Activated CD4-positive, alpha-beta T cell treated with anti-CD3 and anti-CD28 coated beads, Interleukin-10, Interleukin-2, amounts not matched to agents 100 ng/mL and 50 ng/mL, durations not matched to agents 16 hours and 8 hours (primary cell): ENCODE measurements at places on chromosomes 11 and 22.
A peak's percentile ranks its signal among the peaks of the same experiment; 100 is the strongest.

DNA sequence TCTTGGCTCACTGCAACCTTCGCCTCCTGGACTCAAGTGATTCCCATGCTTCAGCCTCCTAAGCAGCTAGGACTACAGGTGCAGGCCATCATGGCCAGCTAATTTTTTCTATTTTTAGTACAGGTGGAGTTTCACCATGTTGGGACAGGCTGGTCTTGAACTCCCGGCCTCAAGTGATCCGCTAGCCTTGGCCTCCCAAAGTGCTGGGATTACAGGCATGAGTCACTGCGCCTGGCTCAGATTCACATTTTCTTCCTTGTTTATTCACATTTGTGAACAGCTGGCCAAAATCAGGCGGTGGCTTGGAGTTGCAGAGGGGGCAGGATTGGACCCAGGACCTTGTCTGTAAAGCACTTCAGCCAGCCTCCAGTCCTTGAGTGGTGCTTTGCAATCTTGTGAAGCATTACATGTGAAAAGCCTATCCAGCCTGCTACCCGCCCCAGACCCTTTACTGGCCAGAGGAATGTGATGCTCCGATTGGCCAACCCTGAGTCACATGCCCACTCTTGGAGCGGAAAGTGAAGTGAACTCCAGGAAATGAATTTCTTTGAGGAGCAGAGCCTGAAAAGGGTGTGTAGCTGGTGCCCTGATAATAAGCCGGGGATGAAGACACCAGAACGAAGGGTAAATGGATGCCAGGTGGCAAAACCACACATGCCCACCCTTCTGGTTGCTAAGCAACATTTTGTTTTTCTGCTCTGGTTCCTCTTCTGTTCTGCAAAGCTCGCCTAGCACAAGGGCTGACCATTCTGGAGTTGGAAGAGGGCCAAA, 62.6 kb upstream of the PTPRJ start:
- no peak for DNase-seq

DNA sequence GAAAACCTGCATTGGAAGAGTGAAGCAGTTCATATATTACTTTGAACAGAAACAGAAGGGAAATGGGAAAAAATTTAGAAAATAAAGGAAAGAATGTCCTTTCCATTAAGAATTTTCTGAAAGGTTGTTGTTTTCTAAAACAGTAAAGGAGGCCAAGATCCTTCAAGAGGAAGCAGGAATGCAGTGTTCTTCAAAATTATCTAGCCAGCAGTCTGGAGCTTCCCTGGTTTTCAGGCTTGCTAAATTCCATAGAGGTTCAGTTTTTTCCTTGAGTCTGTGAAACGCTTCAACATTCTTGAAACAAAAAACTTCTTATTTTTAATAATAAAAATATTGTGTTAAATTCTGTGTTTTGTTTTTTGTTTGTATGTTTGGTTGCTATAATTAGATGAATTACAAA, 189.0 kb upstream of the ANO3 start:
- no peak for DNase-seq

DNA sequence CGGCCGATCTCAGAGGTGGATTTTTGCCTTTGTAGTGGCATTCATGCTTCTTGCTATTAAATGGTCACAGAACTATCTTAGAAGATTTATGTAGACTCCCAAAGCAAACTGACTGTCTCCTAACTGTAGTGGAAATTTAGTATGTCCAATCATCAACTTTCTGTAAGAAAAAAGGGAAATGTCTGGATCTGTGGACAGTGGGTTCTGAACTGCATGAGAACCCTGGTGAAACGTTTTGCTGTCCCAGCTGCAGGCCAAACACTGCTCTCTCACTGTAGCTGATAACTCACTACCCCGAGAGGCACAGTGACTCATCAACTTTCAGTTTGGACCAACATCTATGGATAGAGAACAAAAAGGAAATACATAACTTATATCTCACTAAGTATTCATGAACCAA, 387.1 kb downstream of the SOX6 start:
- DNase-seq = peak; percentile 29

DNA sequence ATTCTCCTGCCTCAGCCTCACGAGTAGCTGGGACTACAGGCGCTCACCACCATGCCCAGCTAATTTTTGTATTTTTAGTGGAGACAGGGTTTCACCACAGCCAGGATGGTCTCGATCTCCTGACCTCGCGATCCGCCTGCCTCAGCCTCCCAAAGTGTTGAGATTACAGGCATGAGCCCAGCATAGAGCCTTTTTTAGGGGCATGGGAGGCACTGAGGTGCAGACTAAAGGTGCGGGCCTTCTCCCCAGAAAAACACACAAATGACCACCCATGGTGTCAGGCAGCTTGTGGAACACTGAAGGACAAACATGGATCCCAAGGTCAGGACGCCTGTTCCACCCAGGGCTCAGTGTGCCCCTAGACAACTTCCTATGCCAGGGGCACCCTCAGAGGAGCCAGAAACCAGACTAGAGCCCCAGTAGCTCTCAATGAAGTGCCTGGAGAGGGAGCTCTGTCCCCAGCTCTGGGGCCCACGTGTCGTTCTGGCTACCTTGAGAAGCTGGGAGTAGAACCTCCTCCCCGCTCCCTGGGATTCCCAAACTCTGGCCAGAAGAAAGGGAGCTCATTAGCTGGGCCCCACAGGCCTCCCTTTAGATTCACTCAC, 21.2 kb upstream of the CD5 start:
- DNase-seq = peak; percentile 59

DNA sequence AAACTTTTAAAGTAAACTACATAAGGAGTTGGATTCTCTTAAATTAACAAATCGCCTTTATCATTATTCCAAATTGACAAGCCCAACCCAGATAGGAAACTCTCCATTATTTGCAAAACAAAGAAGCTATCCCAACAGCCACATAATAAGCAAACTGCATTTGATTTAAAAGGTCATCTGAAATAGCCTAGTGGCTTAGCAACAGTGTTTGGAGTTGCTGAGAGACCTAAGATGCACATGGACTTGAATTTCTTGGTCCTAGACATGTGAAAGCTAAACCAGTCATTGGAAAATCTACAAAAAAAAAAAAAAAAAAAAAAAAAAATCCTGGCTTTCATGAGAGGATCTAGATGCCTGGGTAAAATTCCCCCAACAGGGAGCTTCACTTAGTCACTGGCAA, 69.5 kb downstream of the PRCP start:
- no peak for DNase-seq

DNA sequence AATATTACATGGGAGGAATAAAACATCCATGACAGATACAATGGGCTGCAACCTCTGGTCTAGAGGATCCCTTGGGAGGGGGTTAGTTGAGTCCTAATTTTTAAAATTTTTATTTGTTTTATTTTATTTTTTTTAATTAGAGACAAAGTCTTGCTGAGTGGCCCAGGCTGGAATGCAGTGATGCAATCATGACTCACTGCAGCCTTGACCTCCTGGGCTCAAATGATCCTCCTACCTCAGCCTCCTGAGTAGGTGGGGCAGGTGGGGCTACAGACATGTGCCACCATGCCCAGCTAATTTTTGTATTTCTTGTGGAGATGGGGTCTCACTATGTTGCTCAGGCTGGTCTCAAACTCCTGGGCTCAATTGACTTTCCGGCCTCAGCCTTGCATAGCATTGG, 43.1 kb downstream of the FDX1 start:
- DNase-seq = no peak

GRCh38 chr22:46931881-46932280, 169.4 kb downstream of the TBC1D22A start:
- DNase-seq = no peak

- DNase-seq = no peak
Observed at GRCh38 chr22:24329453-24329852, 58.8 kb downstream of the SPECC1L start.

GRCh38 chr22:47556473-47556872, 794.0 kb downstream of the TBC1D22A start:
- DNase-seq = no peak

DNA sequence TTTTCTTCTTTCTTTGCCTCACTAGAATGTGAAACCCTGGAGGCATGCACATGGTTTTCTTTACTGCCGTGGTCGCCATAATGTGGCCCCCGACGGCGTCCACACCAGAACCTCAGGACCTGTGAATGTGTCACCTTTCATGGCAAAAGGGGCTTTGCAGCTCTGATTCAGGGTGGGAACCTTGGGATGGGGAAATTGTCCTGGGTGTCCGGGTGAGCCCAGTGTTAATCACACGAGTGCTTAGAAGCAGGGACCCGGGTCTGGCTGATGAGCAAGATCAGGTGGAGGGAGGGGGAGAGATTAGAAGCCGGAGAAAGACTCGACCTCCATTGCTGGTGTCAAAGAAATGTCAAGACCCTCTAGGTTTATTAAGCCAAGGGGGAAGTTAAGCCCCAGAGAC, 74.7 kb upstream of the SHISAL1 start:
- DNase-seq = no peak
